ENCODE measurements at places on chromosomes 4 and X.

GRCh38 chrX:22037225-22037624 is 5.1 kb downstream of the PHEX start:
- DNase-seq, result no peak

DNA sequence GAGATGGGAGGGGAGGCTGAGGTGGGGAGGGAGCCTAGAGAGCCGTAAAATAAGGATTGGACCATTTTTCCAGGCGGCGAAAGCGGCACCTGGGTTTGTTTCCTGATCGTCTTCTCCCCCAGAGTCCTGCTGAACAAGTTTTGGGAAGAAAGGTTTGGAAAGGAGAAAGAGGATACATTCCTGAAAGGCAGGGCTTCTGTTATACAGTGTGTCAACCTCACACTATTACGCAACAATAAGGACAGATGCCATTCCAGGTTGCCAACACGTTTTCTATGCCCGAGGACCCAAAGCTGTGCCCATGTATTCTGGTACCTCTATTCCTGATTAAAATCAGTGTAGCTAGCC is 658 bp downstream of the SCOC start:
- no peak for DNase-seq

DNA sequence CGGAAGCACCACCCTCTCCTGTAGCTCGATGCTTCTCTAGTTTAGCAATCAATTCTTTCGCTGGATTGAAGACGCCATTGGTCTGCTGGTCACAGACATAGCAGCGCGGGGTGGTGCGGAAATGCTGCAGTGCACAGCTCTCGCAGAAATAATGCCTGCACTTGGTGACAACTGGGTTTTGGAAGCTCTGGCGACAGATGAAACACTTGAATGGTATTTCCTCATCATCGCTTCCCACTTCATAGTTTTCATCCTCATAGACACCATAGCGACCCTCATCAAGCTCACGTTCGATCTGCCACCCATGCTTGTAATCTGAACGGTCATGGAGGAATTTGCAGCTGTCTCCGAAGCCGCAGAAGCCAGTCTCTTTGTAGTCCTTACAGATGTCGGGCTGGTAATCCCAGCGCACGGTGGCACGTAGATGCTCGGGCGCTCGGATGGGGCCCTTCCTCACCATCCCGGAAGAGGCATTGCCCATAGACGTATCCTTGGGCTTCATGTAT is 854 bp downstream of the RNF113A start:
- peak; percentile 17 for DNase-seq

- DNase-seq, result no peak
Measured at GRCh38 chr4:25310066-25310802, 2.3 kb upstream of the ZCCHC4 start.

DNA sequence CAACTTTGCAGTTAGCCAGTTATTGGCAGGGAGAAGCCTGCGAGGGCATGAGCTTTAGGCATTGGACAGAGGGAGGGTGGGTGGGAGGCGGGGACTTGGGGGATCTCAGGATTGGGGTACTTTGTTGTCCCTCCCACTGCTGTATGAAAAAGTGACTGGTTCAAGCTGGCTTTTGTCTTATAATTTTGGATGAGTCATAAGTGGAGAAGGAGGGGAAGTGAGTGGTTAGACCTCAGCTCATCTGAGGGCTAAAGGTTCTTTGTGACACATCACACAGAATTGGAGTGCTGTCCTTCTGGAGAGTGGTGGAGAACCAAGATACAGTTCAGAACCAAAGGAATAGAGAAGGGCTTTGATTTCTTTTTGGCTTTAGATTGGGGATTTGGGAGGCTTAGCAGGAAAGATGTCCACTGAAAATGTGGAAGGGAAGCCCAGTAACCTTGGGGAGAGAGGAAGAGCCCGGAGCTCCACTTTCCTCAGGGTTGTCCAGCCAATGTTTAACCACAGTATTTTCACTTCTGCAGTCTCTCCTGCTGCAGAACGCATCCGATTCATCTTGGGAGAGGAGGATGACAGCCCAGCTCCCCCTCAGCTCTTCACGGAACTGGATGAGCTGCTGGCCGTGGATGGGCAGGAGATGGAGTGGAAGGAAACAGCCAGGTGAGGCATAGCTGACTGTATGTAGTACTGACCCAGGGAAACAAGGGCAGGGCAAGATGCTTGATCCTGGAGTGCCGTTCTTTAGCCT is at the start of gene SLC4A4:
Gene SLC4A4 (plus strand): TSS at position 175 of the 748 bp plus-strand sequence.
- peak; percentile 73 for DNase-seq

Data from AG08395 (cell line).